ENCODE measurements at places on chromosomes 2 and 18. TPM values are rescaled to one million over a fixed set of nuclear protein-coding genes. Genes with fewer than 3 reads are reported as not detected.
A peak's percentile ranks its signal among the peaks of the same experiment; 100 is the strongest.

DNA sequence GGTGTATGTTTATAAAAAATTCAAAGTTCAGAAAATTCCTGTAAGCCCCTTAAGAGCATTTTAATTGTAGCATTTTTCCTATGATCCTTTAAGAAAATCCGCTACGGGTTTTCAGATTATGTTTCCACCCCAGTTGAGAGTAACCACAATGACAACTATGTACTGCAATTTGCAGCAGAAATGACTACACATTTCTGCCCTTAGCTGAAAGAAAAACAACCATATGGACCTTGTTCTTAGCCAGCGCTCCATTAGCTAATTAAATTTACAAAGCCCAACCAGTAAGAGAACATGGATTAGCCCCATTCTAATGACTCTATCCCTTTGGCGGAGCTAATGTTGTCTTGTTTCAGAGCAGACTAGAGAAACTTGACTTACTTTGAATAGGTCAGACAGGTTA, 247.6 kb downstream of the SLC8A1 start:
- DNase-seq = no peak

GRCh38 chr2:457262-457661, 169.4 kb upstream of the ALKAL2 start:
- no peak for DNase-seq

ZFP36L2 gene
- 25.9 TPM for total RNA-seq

DNA sequence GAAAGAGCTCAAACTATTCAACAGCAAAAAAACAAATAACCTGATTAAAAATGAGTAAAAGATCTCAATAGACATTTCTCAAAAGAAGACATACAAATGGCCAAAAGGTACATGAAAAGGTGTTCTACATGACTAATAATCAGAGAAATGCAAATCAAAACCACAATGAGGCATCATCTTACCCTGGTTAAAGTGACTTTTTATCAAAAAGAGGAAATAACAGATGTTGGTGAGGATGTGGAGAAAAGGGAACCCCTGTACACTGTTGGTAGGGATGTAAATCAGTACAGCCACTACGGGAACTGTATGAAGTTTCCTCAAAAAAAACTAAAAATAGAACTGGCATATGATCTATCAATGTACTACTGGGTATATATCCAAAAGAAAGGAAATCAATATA, 39.8 kb upstream of the TMEM163 start:
- DNase-seq = no peak

PRSS56 gene
- total RNA-seq = not detected

- no peak for DNase-seq
Observed at GRCh38 chr18:58235001-58235436, 191.0 kb downstream of the NEDD4L start.

GRCh38 chr2:174981331-174981730, 23.9 kb downstream of the CHN1 start:
- DNase-seq = no peak

- no peak for DNase-seq
Observed at GRCh38 chr2:237447496-237447895, 33.5 kb upstream of the COL6A3 start.

DNA sequence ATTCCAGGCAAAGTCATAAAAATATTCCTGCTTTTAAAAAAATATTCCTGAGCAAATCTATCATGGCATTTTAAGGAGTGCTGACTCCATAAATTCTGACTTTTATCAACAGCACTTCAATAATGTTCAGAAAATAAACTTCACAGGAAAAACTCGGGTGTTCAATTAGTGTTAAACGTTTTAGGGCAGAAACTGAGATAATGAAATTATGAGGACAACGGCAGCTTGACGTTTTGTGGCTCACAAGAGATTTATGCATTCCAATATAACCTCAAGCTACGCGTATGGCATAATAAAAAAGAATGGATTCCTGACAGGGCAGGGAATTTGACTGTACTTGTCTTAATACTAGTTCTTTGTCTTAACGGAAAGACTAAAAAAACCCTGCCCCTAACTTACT, 133.2 kb downstream of the ICOS start:
- DNase-seq = no peak

DNA sequence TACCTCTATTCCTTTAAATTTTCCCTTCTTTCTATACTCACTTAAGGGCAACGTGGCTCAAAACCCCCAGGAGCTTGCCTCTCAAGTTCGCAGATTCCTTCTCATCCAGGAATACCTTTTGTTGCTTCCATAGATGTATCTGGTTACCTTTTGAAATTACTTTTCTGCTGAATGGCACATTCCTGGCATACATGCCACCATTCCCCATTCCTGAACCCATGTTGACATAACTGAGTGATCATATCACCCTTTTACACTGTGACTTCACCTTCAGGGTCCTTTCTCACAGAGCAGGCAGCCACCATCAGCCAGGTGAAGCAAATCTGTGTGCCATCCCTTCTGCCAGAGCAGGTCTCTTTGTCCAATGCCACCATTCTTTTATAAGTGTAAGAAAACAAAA, 615.8 kb downstream of the ARHGAP15 start:
- DNase-seq = no peak

SCYGR4 gene
- not detected for total RNA-seq

- DNase-seq = no peak
Observed at GRCh38 chr18:77003316-77003715, 129.3 kb downstream of the MBP start.

DNA sequence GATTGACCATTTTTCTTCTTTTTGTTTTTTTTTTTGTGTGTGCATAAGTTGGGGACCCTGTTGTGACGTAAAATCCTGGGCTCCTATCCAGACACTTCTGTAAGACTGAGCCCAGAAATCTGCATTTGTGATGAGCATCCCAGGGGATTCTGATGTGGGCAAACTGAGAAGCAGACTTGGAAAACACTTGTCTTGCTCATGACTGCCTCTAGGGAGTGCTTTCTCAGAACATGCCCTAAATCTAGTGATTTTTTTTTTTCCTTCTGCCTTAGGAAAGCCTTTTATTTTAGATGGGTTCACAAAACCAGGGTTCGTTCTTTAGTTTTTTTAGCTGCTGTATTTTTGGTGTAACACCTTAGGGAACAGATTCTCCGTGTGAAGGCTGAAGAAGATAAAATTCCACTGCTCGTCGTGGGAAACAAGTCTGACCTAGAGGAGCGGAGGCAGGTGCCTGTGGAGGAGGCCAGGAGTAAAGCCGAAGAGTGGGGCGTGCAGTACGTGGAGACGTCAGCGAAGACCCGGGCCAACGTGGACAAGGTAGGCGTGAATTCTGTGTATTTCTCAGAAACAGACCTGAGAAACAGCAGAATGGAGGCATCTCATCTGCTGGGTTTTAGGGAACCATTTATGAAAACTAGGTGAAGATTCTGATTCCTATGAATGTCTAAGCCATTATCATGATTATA, 36.7 kb downstream of the RALB start:
- no peak for DNase-seq

DNA sequence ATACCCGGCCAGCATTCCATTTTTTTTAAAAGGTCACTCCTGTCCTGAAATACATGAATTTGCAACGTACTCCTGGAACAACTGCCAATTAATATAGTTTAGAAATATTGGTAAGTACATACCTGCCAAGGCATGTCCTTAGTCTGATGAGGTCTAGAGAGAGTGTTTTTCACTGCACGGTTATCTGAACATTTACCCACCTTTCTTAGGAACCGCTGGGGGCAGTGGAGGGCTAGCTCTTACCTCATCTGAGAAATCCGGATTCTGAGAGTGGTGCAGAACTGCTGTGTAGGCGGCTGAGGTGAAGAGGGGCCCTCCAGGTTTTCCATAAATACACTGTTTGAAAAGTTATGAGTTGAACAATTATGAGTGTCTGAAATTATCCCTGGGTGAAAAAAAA, 133.1 kb upstream of the CCDC195 start:
- DNase-seq = no peak

DNA sequence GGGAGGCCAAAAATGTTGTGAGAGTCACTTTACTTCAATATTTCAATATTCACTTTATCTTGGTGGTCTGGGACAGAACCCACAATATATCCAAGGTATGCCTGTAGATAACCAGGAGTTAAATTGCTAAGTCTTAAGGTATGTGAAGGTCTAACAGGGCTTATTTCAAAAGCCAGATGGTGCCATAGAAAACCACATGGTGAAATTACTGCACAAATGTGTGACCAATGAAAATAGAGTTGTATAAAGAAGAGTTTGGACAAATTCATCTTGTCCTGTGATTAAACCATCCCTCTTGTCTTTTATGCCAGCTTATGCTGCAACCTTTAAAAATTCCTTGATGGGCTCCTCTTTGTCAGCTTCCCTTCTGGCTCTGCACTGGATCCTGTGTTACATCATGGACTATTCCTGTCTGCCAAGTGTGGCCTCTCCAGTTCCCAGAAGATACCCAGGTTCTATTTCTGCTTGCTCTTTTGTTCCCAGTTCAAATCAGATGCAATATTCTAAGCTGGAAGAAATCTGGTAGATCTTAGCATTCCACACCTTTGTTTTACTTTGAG, 46.8 kb downstream of the ANTXR1 start:
- peak; percentile 42 for DNase-seq

SLC5A7 gene
- total RNA-seq = not detected

RPL37A gene
- 822 TPM for total RNA-seq

DNA sequence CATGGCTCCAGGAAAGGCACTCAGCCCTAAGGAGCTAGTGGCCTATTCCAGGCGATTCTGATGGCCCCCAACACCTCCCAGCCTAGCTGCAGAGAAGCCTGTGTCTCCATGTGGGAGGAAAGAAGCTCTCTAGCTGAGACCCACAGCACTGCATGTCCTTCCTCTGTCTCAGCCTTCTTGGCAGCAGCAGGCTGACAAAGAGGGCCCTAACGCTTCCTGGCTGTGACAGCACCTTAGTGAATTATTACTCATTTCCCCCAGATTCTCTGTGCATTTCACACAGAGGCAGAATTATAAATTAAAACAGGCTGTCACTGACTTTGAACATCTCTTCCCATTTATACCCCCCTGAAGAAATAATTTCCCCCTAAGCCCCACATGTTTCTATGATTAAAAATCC, 206.8 kb downstream of the CLIP4 start:
- DNase-seq = no peak

DNA sequence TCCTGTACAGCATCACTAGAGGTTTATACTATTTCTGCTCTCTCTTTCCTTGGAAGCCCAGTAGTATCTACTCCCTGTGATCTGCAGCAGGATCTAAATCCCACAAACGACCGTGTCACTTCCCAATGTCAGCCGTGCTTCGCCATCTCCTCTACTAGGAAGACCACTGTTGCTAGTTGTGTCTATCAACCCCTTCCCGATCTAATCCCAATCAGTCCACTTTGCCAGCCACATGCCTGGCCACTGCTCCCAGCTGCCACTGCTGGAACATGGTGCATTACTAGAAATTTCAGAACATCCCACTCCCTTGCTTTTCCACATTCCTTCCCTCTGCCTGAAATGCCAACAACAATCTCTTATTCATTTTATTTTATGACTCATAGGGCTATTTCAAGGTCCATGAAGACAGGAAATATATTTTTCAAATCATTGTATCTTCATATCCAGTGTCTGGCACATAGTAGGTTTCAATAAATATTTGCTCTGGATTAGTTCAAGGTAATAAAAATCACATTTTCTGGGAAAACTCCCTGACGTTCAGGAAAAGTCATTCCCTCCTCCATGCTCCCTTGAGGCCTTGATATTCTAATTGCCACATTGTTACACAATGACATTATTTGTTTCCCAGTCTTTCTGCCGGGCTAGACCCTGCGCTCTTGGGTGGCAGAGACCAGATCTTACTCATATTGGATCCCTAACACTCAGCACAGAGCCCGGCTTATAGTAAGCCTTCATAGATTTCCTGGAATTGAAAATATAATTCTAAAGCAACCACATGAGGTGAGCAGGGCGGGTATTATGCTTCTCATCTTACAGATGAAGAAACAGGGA, 2.1 kb upstream of the TRIB2 start:
- peak; percentile 23 for DNase-seq

AMER3 gene
- not detected for total RNA-seq

SETBP1 gene
- total RNA-seq = 2.6 TPM

SERPINB10 gene
- not detected for total RNA-seq

DNA sequence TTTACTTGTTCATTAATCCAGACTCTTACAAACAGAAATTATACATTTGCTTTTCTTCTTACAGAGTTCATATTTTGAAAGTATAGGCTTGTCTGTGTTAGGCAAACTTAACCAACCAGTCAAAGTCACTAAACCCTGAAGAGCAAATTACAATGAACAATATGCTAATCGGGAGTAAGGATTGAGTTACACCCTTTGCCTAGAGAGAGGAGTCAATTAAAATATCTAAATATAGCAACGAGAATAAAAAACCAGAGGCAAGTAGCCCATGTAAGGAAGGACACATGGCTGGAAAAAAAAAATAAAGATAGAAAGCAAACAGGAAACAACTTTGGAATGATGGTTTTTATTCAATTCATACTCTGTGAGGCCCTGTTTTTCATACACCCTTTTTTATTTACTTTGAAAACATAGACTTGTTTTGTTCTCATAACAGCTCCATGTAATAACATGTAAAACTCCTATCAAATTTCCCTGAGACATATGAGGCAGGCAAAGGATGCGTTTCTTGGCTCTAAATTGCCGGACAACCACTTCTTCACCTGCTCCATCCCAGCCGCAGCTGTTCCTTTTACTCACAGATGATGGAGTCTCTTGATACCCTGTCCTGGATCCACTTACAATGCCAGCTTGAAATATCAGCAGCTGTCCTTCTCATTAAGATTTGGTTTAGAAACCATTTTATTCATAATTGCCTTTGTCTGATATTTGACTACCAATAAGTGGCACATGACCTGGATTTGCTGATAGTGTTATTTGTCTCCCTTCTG, 767.7 kb upstream of the GCFC2 start:
- no peak for DNase-seq

- DNase-seq = no peak
Observed at GRCh38 chr2:236664136-236664535, 94.5 kb downstream of the ACKR3 start.

DNA sequence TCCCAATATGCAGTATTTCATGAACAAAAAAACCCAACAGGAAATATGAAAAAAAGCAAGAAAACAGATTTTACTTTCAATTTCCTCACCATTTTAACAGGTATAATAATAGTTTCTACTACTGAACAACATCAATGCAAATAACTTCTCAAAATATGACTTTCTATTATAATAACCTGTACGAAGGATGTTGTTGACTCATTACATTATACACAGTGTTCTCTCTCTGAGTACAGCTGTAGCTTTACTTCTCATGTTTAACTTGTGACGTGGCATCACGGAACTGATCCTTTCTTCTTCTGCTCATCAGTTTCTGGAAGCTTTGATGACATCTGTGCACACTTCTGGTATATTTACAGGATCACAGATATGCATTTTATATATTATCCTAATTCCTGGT, 40.0 kb downstream of the FAM228A start:
- DNase-seq = no peak

SLC14A1 gene
- total RNA-seq = 0.86 TPM
